Fibroblast of lung (primary cell): ENCODE measurements at places on chromosomes 2 and 18. TPM values are rescaled to one million over a fixed set of nuclear protein-coding genes. Genes with fewer than 3 reads are reported as not detected.

DNA sequence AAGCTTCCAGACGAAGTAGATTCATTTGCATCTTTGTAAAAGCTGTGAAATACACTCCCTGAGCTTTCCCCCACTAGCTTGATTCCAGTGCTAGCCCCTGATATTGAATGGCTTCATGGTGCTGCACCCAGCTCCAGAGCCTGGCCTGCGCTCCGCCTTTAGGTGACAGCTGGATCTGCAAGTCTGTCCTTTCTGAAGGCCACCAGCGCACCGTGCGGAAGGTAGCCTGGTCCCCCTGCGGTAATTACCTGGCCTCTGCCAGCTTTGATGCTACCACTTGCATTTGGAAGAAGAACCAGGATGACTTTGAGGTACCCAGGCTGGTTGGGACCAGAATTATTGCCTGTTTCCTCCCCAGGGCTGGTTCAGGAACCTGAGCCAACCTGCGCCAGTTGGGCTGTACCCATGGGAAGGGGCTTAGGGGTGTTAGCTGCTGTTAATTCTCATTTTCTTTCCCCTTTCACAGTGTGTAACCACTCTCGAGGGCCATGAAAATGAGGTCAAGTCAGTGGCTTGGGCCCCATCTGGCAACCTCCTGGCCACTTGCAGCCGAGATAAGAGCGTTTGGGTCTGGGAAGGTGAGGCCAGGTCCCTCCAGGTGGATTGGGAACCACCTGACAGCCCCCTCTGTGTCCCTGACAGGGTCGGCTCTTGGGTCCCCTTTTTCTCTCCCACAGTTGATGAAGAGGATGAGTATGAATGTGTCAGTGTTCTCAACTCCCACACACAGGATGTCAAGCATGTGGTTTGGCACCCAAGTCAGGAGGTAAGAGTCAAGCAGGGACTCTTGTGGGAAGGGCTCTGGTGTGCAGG is 1.3 kb downstream of the CIAO1 start:
- DNase-seq, result peak; percentile 30

DNA sequence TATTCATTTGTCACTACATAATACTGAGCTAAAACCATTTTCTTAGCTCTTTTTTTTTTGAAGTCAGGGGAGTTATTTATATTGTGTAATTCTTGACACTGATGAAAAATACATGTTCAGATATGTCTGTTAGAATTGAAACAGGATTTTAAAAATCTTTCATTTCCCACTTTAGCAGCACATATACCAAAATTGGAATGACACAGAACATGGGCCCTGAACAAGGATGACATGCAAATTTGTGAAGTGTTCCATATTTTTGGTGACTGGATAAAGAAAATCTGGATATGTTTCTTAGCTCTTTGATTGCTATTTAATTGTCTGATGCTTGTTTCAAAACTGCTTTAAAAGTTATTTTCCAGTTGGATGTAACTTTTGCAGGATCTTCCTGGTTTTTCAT is 1963.9 kb upstream of the LRRTM1 start:
- DNase-seq, result no peak

DNA sequence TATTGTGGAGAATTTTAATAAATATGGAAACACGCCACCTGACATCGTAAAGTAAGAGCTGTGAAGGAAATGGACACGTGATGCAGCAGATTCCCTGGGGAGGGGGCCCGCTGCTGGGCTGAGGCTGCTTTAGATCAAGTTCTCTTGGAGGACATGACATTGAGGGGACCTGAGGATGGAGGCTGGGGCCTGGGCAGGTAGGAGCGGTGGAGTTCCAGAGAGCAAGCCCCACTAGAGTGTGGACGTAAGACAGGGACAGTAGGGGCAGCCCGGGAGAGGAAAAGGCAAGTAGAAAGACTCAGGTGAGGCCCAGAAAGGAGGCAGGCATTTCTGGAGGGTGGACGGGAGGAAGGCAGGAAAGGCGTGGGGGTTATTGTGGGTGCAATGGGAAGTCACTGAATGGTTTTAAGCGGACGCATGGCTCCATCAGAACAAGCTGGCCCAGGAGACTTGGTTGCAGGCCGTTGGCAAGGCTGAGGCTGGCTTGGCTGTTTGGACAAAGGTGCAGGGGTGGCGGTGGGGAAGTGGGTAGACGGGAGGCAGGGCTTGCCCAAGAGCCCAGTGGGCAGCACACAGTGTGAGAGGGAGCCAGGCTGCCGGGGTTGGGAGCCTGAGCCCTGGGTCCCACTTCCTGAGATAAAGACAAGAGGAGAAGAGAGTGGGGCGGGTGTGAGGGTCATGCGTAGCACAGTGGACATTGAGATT is 15.7 kb downstream of the SIGLEC15 start:
- DNase-seq, result no peak

GRCh38 chr2:112954364-112954763 is 23.4 kb upstream of the IL36G start:
- no peak for DNase-seq

SPR gene
- 9.4 and 14.3 TPM in 2 replicates for polyA plus RNA-seq

LCT gene
- polyA plus RNA-seq, result not detected in 2 replicates

CFAP53 gene
- polyA plus RNA-seq, result 0.11 and 0.16 TPM in 2 replicates

SKOR2 gene
- not detected in 2 replicates for polyA plus RNA-seq
